ENCODE measurements at places on chromosomes 1 and 21.
A peak's percentile ranks its signal among the peaks of the same experiment; 100 is the strongest.

GRCh38 chr1:3827813-3828307, 29.2 kb downstream of the CEP104 start:
- no peak for DNase-seq

DNA sequence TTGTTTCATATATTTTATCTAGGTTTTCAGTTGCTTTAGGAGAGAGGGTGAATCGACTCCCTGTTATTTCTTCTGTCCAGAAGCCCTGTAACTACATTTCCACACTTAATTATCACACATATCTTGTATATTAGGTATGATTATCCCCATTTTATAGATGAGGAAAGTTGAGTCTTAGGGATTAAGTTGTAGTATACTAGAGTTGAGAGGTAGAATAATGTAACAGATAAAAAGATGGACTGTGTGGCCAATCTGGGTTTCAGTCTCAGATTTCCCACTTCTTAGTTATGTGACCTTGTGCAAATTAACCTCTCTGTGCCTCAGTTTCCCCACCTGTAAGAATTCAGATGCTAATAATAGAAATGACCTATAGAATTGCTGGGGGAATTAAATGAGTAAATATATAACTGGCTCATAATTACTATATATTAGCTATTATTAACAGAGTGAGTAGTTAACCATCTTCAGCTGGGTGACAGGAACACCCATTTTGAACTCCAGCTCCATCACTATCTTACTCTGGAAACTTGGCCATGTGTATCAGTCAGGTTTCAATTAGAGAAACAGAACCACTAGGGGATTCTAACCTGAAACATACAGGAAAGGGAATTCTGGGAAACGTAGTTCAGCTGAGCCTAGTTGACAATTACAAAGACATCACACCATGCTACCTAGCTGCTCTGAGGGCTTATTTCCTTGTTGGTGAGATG, 20.4 kb upstream of the FOXO6 start:
- DNase-seq = no peak

DNA sequence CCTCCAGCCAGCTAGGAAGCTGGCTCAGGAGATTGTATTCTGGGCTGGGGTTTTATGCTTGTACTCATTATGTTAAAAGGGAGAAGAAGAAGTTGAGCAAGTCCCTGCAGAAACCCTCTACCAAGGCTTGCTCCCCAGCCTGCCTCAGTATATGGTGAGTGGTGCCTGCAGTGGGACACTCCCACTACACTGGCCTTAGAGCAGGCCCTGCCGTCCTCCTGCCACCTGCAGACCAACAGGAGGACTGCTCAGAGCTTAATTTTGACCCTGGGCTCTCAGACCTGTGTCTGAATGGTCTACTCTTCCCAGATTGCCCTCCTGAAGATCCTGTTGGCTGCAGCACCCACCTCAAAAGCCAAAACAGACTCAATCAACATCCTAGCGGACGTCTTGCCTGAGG, 13.0 kb downstream of the STRIP1 start:
- no peak for DNase-seq

DNA sequence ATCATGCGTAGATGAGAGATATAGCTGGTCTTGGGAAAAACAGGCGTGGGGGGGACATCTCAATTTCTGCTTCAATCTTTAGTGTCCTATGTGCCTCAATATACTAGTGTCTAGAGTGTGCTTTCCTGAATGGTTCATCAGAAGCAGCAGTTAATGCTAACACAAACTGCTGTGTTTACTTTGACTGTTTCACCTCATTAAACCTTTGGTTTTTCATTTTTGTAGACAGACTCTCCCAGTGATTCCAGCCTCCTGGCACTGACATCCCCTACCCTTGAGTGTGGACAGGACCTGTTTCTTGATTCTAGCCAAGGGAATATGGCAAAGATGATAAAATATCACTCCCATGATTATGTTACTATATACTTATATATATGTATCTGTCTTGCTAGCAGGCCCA, 37.6 kb downstream of the ZYG11A start:
- DNase-seq = no peak

GRCh38 chr1:21852282-21853130, 40.4 kb downstream of the LDLRAD2 start:
- DNase-seq = no peak

- no peak for DNase-seq
Observed at GRCh38 chr1:221776495-221777301, 34.8 kb upstream of the DUSP10 start.

GRCh38 chr1:53046930-53047329, 15.1 kb upstream of the PODN start:
- no peak for DNase-seq

GRCh38 chr1:18512883-18513282, 32.2 kb downstream of the KLHDC7A start:
- DNase-seq = no peak

DNA sequence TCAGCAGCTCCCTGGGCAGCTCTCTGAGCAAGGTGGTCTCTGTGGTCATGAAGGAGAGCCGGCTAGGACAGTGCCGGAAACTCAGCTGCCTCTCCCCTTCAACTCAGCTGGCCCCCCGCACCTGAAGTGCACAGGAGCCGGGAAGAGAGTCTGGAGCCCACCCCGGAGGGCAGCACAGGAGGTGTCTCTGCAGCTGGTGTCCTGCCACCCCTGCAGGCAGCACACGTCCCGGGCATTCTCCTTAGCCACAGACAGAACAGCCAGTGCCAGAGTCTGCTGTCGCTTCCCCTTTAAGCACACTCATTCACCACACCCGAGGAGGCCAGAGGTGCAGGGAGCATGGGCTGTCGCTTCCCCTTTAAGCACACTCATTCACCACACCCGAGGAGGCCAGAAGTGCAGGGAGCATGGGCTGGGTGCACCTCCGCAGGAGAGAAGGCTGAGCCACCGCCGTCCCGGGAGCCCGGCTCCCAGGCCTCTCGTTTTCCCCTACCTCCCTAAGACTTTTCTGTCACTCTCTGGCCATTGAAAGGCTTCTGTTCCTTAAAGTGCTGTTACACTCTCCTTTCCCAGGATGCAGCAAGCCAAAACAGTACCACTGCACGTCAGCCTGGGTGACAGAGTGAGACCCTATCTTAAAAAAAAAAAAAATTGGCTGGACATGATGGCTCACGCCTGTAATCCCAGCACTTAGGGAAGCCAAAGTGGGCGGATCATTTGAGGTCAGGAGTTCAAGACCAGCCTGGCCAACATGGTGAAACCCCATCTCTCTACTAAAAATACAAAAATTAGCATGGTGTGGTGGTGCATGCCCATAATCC, 16.9 kb upstream of the SAMD11 start:
- peak; percentile 65 for DNase-seq

DNA sequence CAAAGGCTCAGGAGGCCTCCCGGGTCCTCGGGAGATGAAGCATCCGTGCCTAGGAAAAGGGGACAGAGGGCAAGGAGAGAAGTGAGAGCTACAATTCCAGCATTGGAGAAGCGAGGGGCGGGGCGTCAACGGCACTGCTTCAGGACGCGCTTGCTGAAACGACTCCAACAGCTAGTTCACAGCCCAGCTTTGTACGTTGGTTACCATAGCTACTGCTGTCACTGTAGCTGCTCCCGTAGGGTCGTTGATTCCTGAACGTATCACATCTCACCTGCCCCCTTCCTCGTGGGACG, 63.1 kb downstream of the TOR1AIP2 start:
- DNase-seq = no peak

DNA sequence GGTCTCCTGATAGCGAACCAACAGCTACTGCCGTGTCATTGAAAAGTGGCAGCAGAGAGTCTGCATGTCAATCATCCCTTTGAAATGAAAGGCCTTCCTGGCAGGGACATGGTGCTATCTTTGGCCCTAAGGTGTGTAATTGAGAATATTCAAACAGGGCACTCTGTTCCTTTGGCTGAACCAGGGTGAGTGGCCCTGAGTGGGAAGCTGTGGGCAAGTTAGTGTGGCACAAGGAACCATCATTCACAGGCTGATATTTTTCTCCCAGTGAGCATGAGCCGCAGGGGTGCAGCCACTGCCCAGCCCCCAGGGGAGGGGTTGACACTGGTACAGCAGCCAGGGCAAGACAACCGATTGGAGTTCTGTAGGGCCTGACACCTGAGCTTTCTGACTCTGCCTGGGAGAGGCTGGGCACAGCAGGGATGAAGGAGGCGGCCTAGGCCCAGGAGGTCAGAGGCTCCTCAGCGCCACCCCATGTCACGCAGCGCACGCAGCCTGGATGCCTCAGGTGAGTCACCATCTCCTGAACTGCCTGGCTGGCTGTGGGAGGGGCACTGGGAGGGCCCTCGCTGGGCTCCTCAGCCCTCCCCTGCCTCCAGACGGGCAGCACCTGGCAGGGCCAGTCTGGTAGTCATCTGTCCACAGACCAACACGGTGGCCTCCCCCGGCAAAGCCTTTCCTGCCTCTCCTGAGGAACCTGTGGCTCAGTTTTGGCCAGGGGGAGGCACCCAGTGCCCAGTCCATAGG, 13.2 kb downstream of the QSOX1 start:
- no peak for DNase-seq

DNA sequence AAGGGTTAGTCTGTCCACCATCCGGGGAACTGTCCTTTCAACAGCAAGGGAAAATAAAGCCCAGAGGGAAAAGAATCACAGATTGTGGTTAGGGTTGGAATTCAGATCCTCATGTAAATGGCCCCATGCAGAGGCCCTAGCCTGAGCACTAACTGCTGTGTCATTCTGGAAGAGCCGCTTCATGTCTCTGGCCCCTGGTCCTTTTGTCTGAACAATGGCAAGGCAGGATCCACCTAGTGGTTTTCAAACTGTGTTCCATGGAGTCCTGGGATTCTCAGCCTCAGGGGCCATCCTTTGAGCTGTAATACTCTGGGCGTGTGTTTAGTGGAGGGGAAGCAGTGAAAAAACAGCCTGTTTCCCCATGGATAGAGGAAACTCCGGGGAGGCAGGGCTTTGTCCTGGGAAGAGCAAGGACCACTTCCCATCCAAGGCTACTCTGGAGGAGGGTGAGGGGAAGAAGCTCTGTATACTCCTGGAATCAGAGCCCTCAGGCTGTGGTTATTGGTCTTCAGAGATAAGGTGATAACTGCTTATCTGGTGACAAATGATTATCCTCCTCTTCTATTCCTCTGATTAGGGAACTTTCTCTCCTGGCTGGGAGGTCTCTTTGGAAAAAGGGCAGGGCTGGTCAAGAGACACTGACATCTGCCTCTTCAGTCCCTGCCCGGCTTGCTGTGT, 19.2 kb downstream of the PAX7 start:
- no peak for DNase-seq

DNA sequence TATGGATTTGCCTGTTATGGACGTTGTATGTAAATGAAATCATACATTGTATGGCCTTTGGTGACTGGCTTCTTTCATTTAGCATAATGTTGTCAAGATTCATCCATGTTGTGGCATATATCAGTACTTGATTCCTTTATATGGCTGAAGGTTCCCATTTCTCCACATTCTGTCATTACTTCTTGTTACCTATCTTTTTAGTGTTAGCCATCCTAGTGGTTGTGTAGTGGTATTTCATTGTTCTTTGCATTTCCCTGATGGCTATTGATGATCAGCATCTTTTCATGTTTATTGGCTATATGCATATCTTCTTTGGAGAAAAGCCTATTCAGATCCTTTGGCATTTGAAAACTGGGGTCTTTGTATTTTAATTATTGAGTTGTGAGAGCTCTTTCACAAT, 39.8 kb upstream of the PODN start:
- no peak for DNase-seq

DNA sequence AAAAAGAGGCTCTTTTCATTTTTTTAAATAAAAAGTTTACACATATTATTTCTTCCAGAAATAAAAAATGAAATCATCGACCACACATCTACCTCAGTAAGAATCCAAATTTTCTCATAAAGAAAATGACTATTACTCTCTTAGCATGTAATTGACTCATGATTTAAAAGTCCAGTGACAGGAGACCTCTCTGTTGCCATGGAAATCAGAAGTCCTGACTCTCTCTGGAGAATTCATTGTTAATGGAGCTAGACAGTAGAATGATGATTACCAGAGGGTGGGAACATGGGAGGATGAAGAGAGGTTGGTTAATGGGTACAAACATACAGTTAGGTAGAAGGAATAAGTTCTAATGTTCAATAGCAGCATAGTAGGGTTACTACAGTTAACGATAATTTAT, 5.0 kb upstream of the CLCA4 start:
- no peak for DNase-seq

GRCh38 chr1:2412773-2413494, 570 bp upstream of the PEX10 start:
- no peak for DNase-seq

GRCh38 chr1:101253976-101254674, 17.3 kb downstream of the S1PR1 start:
- DNase-seq = no peak

DNA sequence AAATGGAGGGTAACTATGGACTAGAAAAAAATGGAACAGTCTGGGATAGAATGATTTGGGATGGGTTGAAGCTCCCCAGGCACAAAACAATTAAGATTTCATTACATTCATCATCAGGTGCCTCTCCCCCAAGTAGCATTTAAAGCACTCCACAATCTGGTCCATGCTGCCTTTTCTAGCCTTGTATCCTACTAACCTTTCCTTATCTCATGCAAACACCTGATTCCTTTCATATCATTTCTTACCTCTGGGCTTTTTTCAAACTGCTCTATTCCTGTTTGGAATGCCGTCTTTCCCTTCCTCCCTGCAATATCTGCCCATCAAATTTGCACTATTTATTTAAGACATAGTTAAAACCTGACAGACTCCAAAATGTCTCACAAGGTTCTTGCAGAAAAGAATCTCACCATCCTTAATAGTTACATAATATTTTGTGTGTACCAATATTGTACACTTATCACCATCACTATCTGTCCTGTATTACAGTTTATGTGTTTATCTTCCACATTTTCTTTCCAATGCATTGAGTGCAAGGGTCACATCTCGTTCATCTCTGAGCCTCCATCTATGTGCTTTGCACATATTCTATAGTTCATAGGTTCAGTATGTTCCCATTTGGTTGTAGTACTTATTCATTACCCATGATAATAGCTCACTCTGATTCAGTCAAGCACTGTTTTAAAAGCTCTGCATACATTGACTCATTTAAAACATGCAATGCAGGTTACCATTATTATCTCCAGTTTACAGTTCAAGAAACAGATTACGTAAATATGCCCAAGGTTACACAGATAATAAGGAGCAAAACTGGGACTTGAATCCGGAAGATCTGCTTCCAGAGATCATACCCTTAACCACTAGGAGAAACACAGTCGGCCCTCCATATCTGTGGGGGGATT, 16.1 kb upstream of the SHCBP1L start:
- no peak for DNase-seq

- DNase-seq = no peak
Observed at GRCh38 chr1:244680667-244681066, 27.7 kb downstream of the DESI2 start.

DNA sequence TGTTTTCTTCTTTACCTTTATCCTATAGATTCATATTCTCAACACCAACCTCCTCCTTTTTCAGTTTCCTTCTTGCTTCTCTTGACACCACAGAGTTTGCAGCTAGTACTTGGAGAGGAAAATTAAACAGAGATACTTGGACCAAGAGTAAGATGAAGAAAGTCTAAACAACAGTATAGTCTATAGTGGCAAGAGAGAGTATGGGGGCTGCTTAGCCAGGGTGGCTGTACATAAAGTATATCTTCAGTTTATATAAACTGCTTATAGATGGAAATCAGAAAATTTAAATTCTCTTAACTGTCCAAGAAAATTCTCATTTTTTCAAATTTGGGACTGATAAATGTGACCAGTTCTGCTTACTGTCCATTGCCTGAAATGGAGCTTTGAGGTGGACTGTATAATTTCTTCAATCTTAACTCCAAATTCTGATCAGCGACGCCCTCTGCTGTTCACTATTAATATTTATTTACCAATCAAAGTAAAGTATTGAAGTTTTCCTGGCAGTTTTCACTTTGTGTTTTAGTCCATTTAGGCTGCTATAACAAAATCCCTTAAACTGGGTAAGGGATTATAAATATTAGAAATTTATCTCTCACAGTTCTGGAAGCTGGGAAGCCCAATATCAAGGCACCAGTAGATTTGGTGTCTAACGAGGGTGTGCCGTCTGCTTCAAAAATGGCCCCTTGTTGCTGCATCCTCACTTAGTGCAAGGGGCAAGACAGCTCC, 14.8 kb upstream of the METTL18 start:
- no peak for DNase-seq
